KBM-7 (cell line): ENCODE measurements at places on chromosomes 13 and 19.

- no peak for DNase-seq
These were observed 10.2 kb upstream of the TNFSF14 start for GRCh38 chr19:6680141-6680540.

DNA sequence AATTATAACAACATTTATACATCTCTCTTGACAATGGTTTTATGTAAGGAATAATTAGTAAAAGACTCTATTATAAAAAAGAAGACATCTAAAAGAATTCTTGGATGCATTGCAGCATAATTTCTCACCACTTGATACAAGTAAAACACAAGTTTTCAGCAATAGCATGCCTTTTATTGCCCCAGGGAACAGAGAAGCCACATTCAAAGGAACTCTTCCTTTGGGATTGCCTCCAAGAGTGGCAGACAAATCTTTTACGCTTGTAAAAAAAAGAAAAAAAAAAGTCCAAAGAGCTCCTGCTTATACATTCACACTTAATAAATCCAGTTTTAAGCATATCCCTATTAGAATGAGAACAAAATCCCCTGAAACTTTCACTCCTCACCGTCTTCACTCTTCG lies 2357.8 kb upstream of the PCDH20 start:
- DNase-seq: no peak

GRCh38 chr13:48535766-48536165 lies 2.9 kb upstream of the RCBTB2 start:
- DNase-seq: peak; percentile 76

DNA sequence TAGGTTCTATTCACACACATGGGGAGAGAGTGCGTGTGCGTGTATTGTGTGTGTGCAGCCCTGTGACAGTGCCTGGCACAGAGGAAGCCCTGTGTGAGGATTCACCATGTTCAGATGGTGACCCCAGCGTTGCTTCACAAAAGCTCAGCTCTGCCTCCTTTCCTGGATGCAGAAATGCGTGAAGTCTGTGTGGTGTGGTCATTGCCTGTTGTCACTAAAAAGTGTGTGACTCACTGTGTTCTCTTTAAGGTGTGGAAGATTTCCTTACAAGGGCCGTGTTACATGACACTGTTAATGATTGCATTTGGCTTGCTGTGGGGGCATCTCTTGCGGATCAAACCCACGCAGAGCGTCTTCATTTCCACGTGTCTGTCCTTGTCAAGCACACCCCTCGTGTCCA lies 19.5 kb upstream of the DCUN1D2 start:
- DNase-seq: no peak

DNA sequence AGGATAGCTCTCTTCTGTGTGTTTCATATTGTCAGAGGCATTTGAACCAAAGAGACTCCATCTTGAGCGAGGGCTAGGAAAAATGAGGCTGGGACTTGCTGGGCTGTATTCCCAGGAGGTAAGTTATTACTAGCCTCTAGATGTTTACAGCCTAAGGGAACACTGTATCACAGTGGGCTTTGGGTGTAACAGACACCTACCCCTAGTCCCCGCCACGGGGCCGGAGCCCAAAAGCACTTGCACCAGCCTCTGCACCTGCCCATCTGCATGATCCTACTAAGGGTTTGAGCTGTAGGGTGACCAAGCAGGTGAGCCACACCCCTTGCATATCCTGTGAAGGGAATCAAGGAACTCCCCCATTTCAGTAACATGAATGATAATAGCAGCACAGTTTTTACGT lies 1972.2 kb downstream of the OLFM4 start:
- DNase-seq: no peak

DNA sequence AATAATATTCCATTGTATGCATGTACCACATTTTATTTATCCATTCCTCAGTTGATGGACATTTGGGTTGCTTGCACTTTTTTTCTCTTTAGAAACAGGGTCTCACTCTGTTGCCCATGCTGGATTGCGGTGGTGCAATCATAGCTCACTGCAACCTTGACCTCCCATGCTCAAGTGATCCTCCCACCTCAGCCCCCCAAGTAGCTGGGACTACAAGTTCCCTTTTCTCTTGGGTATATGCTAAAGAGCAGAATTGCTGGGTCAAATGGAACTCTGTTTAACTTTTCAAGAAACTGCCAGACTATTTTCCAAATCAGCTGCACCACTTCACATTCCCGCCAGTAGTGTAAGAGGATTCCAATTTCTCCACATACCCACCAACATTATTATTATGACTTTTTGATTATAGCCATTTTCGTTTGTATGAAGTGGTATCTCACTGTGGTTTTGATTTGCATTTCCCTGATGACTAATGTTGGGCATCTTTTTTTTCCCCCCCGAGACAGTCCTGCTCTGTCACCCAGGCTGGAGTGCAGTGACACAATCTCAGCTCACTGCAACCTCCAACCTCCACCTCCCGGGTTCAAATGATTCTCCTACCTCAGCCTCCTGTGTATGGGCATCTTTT lies 7.6 kb upstream of the IPO5 start:
- peak; percentile 2 for DNase-seq
